NCI-H1417 (cell line): ENCODE measurements at places on chromosomes 5 and 9.

- no peak for DNase-seq
Measured at GRCh38 chr5:72009280-72009679, 98.0 kb upstream of the MAP1B start.

DNA sequence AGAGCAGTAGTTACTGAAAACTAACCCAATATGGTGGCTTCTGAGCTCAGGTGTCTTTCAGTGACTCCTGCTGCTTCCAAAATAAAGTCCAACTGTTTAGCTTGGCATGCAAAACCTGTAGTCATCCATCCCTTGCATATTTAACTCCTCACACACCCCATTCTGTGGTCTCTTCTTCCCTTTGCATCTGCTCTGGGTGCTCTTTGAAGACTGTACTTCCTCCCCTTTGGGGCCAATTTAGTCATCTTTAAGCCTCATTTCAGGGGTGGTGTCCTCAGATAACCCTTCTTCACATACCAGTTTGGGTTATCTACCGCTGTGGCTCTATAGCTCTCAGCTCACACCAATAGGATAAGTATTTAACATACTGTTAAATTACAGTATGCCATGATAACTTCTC lies 209.9 kb upstream of the DMRT1 start:
- no peak for DNase-seq

- DNase-seq, result no peak
Measured at GRCh38 chr5:172362755-172363154, 79.2 kb upstream of the UBTD2 start.

DNA sequence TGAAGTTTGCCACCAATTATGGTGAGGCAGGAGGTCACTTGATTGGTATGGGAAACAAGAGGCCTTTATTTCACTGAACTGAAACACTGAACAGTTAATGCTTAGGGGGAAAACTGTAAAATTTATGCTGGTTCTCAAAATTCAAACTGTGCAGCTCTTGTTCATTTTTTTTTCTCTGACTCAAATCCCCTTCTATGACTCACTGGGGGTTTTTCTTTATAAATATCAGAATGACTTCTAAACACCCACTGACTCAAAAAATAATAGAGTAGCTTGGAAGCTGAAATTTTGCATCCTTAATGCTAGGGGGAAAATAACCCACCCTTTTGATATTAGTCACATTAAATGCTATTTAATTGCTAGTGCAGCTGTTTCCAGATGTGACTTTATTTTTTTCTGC lies 24.1 kb upstream of the OTP start:
- DNase-seq, result no peak

GRCh38 chr9:13770956-13771355 lies 491.5 kb upstream of the MPDZ start:
- DNase-seq, result peak; percentile 20

- no peak for DNase-seq
Measured at GRCh38 chr9:8468045-8468637, 668.6 kb upstream of the DMAC1 start.

GRCh38 chr5:95728494-95729114 lies 2.5 kb upstream of the RHOBTB3 start:
- no peak for DNase-seq

GRCh38 chr5:9052421-9052820 lies 493.5 kb downstream of the SEMA5A start:
- no peak for DNase-seq

DNA sequence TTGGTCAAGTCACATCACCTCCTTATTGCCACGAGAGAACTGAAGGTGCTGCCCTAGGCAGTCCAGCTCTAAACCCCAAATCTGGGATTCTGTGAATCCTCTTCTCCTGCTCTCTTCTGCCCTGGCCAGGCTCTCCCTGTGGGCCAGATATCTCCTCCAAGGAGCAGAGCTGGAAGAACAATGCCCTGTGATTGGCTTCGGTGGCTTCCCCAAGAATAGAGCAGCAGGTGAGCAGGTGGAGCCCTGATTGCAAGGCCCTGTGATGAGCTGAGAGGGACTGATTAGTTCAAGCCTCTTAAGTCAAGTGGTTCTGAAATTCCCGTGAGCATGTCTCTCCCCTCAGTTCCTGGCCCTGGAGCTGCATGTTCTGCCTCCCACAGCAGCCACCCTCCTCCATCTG lies 175.3 kb upstream of the BRINP1 start:
- peak; percentile 46 for DNase-seq

DNA sequence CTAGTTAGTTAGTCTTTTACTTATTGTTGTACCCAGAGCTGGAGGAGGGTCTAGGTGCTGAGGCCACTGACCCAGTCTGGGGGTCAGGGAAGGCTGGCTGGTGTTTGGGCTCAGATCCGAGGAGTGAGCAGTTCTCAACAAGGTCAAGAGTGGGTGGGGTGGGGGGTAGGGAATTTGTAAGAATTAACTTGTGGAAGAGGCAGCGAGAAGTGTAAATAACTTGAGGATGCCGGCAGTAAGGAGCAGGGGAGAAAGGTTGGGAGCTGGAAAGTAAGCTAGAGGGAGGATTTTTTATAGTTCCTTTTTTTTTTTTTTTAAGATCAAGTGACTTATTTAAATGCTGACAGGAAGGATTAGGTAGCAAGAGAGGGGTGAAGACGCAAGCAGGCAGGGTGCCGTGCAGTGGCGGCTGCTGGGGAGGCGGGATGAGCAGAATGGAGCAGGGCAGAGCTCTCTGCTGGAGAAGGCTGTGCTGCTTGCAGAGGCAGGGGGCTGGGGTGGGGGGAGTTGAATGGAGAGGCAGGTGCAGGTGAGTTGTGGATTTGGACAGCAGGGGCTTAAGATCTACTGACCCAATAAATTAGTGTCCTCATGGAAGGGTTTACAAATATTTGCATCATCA lies 35.3 kb upstream of the SMIM32 start:
- DNase-seq, result no peak

GRCh38 chr9:19998823-19999455 lies 210.1 kb upstream of the SLC24A2 start:
- DNase-seq, result no peak

DNA sequence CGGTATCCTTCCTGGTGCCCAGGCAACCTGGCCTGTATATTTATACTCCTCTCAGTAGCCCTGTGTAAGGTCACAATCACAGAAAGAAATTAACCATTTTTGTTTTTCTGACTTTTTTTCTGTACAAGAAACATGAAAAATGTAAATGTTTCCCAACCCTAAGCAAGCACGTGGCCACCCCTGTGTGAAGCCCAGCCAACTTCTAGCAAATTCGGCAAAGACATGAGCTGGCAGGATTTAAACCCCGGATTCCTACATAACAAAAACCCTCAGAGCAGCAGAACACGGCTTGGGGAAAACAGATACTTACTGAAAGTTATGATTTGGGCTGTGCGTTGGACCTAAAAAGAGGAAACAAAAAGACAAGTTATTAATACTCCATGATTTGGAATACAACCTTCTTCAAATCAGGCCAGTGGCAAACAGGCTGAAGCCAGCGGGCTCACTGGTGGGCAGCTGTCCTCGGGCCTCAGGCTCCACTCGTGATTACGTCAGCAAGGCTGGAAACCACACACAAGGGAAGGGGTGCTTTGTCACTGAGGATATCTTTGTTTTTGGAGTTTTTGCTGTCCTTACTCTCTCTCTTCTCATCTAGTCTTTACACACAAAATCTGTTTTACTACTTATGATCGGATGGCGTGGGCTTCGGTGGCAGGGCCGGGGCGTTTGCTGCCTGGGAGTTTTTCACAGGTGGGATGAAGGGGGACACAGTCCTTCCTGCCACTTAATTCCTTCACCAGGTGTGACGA lies 194.1 kb downstream of the ROR2 start:
- DNase-seq, result no peak

GRCh38 chr5:19978476-19978875 lies 9.5 kb downstream of the CDH18 start:
- DNase-seq, result no peak

DNA sequence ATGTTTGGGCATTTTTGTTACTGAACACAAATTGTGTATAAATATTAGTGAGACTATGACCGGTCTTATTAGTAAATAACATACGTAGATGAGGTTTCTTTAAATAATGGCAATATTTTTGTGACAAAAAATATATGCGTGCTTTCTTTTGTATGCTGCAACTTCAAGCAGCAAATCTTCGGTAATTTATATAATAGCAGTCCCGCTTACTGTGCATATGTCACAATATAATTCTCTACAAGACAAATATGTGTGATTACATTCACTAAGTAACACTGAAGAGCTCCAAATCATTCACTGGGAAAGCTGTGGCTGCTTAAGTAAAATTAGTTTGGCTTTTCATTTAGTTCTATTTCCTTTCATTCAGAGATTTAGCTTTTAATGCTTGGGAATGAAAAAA lies 376.0 kb downstream of the CYLC2 start:
- peak; percentile 20 for DNase-seq

- DNase-seq, result no peak
Measured at GRCh38 chr5:119355244-119355638, 578 bp upstream of the TNFAIP8 start.

DNA sequence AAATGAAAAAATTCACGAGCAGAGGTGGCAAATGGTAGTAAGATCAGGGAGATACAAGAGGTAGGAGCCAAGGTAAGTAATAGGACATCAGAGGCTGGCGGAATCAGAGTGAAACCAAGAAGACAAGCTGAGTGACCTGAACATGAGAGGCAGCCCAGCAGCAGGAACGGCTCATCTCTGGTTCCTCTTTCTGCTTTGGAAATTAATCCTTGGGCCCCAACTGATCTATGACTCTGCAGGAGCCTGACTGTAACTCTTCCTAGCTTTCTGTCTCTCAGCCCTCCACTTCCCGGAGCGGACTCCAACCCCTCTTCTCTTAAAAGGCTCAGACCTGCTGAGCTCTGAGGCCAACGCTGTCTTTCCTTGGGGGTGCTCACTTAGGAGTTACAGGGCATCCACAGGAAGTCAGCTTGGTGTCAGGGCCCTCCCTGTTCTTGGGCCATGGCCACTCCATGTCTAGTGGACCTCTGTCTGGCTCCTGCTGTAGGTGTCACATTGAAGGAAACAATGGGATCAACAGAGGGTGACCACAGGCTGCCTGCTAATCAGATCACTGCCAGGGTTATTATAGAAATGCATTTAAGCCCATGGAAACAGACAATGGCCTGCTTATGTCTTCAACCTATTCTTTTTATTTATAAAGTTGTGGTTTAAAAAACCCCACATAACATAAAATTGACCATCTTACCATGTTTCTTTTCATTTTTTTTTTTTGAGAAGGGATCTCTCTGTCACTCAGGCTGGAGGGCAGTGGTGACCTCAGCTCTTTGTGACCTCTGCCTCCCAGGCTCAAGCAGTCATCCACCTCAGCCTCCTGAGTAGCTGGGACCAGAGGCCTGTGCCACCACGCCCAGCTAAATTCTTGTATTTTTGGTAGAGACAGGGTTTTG lies 22.5 kb upstream of the SHB start:
- no peak for DNase-seq

DNA sequence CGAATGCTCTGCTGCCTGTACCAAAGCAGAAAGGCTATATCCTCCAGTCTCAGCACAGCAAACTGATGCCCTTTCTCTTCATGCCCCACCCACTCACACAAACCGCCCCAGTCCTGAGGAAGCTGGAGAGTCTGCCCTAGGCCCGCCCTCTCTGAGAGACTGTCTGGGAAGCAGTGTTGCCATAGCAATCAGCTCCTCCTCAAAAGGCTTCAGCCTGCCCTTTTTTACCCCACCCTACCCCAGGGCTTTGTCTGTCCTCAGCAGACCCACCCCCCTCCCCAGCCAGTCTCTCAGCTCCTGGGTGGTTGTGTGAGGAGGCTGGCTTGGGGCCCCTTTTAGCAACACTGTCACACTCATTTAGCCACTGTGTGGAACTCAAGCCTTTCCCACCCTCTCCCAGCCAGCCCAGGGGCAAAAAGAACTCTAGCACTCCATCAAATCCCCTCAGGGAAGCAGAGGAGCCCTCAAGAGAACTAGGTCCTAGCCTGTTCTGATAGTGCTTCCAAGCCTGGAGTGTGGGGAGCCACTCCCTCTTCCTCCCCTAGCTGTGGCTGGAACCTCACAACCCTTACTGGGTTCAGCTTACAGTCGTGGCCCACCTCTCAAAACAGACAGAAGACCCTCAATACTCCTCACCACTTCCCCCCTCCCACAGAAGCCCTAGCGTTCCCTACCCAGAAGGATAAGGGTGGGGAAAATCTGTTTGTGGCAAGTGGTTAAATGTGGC lies 1.4 kb downstream of the ATOSB start:
- peak; percentile 78 for DNase-seq

DNA sequence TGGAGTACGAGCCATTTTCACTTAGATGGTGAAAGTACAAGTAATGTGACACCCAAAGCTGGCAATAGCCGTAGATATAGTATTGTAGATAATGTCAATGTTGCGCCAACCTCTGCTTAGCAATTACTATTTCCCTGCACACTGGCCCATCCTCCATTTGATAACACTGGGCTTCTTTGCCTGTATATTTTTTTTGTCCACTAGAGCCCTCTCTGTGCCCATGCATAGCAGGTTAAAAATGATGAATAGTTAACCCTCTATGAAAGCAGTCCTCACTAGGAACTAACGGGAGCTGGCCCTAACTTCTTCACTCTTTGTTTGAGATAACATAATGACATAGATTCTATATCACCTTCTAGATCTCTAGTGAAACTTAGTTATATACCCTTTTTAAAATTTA lies 416.8 kb downstream of the TUSC1 start:
- DNase-seq, result no peak

- no peak for DNase-seq
Measured at GRCh38 chr9:73665253-73665652, 513.6 kb downstream of the ANXA1 start.

GRCh38 chr5:142915813-142916424 lies 145.7 kb downstream of the ARHGAP26 start:
- DNase-seq, result peak; percentile 5

GRCh38 chr9:127519301-127520166 lies 68.2 kb downstream of the LRSAM1 start:
- DNase-seq, result no peak

GRCh38 chr5:35752012-35752411 lies 104.7 kb upstream of the IL7R start:
- no peak for DNase-seq

GRCh38 chr9:107938801-107939386 lies 449.3 kb upstream of the KLF4 start:
- DNase-seq, result no peak

GRCh38 chr5:22306011-22306410 lies 547.1 kb downstream of the CDH12 start:
- no peak for DNase-seq

DNA sequence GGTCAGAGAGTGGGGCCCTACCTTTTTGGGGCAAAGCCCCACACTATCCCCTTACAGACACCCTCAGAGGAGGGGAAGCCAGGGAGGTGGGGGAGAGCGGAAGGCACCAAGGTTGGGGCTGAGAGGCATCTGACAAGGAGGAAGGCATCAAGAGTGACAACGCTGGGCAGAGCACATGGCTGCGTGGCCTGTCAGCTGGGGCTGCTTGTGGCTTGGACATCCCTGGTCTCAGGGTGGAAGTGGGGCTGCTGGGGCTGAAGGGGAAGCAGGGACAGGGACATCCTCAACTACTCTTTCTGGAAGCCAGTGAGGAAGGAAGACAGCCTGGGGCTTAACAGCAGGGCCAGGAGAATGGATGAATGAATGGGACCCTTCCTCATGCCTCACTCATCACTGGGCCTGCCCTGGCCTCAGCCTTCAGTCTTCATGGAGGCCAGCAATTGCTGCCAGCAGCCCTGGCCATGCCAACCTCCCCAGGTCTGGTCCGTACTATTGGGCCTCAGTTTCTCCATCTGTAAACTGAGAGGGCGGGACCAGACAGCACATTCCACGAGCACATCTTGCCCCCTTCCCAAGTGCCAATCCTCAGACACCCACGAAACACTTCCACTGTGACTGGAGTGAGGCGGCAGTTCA lies 993 bp upstream of the RALGDS start:
- DNase-seq, result no peak

GRCh38 chr5:139426203-139426885 lies 13.0 kb downstream of the DNAJC18 start:
- no peak for DNase-seq
